ENCODE measurements at places on chromosomes 7 and 10.

DNA sequence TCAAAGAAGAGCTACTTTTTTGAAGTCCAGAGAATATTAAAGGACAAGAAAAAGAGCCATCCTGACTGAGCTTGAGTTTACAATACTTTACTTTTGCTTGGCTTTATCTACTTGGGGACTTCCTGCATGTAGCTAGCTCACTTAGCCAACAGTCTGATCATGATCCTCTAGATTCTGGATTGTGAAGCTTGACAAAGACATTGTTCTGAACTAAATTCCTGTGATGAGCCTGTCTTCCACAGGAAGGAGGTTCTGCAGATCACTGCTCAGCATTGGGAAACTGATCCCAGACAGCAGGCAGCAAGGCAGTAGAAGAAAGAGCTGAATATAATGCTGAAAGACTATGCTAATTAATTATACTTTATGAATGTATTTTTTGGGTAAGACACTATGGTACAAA, 296.4 kb downstream of the DGKB start:
- no peak for DNase-seq

- DNase-seq: no peak
These were observed 3.8 kb upstream of the DGKI start for GRCh38 chr7:137850571-137850970.

DNA sequence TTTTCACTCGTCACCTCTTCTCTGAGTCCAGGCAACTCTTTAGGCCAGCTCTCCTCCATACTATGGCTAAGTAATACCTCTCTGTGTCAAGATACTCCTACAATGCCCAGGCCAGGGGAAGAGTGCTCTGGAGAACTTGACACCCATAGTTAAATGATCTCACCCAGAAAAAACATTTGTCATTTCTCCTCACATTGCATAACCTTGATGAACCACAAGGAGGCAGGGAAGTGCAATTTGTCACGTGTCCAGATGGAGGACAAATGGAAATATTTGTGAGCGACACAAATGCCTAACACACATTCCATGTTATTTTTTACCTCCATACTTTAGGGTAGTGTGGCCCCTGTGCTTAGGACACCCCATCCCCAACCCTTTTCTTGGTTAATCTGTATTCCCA, 78.3 kb downstream of the HTR7 start:
- DNase-seq: no peak

DNA sequence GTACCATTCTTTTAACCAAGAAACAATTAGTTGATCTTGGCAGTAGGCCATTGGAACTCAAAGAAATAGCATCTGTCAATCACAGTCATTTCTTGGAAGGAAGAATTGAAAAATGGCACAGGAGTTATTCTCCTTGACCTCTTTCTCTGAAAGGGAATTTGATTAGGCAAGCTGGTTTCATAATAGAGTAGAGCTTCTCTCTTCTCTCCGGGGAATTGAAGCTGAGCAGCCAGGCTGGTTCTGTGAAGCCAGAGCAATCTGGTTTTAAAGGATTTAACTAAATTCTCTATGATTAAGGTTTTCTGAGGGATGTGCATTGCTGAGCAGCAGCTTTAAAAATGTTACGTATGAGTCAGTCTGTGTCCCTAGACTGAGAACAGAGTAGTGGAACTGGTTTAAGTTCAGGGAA, 70.2 kb downstream of the AHCYL2 start:
- no peak for DNase-seq

DNA sequence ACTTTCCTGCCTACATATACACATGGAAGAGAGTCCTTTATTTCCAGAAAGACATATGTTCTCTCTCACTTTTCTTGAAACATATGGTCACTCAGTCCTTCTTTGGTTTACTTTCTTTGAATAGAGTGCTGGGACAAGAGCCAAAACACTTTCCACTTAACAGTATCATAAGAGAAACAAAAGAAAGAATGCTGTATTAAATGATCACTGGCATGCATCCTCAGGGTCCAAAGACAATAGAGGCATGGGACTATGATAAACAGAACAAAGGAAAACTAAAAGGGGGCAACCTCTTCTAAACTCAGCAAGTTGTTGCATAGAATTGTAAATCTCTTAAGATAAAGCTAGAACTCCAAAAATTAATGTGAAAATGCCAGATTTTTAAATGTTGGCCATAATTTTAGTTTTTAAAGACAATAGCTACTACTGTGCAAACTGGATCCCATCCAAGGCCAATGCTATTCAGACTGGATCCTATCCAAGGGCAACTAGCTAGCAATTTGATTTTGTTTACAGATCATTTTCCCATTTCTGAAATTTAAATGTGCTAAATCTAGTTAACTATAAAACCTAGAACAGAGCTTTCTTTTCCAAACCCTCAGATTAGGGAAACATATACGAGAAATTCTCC, 687.5 kb downstream of the SORCS3 start:
- DNase-seq: no peak

DNA sequence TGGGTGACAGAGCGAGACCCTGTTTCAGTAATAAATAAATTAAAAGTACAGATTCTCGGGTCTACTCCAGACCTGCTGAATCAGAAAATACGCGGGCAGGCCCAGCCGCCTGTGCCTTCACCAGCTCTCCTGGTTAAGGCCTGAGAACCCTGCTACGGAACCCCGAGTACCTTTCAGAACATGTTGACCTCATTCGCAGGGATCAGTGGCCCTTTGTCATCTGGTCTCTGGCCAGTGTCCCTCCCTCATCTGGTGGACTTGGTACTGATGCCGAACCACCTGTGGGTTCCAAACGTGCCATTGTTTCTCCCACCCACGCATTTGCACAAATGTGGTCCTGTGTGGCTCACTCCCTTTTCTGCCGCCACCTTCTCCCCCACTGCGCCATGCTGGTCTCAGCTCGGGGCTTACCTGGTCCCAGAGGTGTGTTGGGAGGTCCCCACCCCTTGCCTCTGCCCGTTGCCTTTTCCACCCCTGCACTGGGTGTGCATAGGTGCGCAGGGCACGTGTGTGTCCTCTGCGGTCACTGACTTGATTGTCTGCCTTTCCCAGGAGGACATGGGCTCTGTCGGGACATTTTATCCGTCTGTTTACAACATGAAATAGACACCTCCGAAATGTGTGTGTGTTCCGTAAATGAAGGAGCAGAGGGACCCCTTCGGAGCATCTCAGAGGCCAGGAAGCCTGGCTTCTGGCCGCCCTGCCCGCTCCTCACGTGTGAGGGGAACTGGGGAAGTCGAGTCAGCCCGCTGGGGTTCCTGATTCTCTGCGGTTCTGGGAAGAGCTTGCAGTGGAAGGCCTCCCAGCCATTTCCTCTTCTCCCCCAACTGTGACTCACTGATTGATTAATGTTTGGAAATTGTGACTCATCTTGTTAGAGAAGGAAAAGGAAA, 135.2 kb downstream of the CUX1 start:
- DNase-seq: no peak

DNA sequence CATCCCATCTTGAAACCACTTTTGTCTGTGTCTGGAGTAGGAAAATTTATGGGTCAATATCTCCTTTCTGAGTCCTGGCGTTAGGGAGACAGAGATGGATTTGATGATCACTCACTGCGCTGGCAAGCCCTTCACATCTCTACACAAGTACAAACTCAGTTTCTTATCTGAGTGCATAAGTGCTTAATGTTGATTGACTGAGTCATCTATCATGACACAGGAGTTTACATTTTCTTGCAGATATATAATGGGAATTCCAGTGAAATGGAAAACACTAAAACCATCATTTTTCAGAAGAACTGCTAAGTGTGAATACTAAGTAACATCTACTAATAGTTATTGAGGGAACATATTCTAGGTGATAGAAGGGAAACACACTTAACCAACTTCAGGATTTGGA, 763.9 kb upstream of the COBL start:
- DNase-seq: no peak

DNA sequence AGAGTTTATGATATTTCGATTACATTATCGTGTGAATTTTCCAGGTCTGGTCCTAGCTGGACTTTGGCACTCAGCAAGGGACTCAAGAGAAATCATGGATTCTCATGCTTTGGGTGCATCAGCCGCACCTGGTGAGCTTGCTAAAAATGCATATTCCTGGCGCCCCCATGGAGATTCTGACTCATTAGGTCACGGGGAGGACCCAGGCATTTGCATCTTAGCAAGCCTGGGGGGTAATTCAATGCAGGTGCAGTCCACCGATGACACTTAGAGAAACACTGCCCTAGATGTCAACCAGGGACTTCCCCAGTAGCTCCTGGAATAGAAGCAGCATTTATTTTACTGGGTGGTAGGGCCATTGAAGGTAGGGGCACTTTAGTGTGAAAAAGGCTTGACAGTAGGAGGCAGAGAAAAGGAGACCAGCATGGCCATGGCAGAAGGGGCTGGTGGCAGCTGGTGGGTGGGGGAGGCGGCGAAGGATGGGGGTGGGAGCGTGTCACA, 29.9 kb upstream of the PDCD4 start:
- no peak for DNase-seq
